ENCODE measurements at places on chromosomes 16 and 17. TPM values are rescaled to one million over a fixed set of nuclear protein-coding genes. Genes with fewer than 3 reads are reported as not detected.

The CRYM gene
- total RNA-seq: 2.1 TPM

The CANT1 gene
- total RNA-seq: 87.9 TPM

The MEIOB gene
- total RNA-seq: 1.7 TPM

The CBX2 gene
- total RNA-seq: 19.0 TPM

The SOCS7 gene
- 11.0 TPM for total RNA-seq

The SNAI3 gene
- not detected for total RNA-seq

The NAGS gene
- total RNA-seq: 1.1 TPM

The PRR29 gene
- 1.8 TPM for total RNA-seq

The PABPN1L gene
- not detected for total RNA-seq

The SLC5A10 gene
- total RNA-seq: 0.19 TPM

The TBX2 gene
- 7.0 TPM for total RNA-seq

The CCL14 gene
- total RNA-seq: not detected

The TNFSF13 gene
- total RNA-seq: 0.51 TPM

The CMTM2 gene
- total RNA-seq: not detected

The PMM2 gene
- total RNA-seq: 97.0 TPM

The SLX4 gene
- 5.6 TPM for total RNA-seq

The METTL23 gene
- 57.9 TPM for total RNA-seq

The C16orf95 gene
- 6.4 TPM for total RNA-seq
